ENCODE measurements at places on chromosomes 3 and 15.

GRCh38 chr15:78229431-78230406 is 4.6 kb downstream of the ACSBG1 start:
- no peak for DNase-seq

- no peak for DNase-seq
Measured at GRCh38 chr15:75867449-75867848, 24.2 kb downstream of the UBE2Q2 start.

GRCh38 chr15:91896341-91897055 is 43.0 kb downstream of the SLCO3A1 start:
- no peak for DNase-seq

GRCh38 chr15:68470049-68470742 is 38.2 kb upstream of the ITGA11 start:
- no peak for DNase-seq

GRCh38 chr3:194554473-194555123 is 67.8 kb upstream of the ATP13A3 start:
- no peak for DNase-seq

- peak; percentile 65 for DNase-seq
Measured at GRCh38 chr3:184289426-184289938, 9.6 kb upstream of the PSMD2 start.

DNA sequence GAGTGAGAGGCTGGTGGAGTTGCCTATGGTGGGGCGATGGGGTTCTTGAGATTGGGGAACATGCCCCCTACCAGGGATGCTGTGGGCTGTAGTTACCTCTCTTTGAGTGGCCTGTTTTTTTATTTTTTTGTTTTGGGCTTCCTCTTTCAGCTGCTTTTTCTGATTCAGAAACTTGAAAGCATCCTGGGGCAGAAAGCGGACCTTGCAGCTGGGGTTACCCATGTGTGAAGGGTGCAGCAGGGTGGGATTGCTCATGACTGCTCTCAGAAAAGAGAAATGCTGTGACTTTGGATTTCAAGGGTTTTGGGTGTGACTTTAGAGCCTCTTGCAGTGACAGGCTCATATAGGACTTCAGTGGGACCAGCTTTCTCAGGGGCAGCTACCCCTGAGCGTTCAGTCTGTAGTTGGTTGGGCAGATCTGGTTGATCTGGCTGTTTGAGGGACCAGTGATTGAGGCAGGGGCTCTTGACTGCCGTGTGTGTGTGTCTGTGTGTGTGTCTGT is 1.8 kb downstream of the LIMD1 start:
- DNase-seq = no peak

- no peak for DNase-seq
Measured at GRCh38 chr3:196533260-196533681, 18.1 kb upstream of the SMCO1 start.

DNA sequence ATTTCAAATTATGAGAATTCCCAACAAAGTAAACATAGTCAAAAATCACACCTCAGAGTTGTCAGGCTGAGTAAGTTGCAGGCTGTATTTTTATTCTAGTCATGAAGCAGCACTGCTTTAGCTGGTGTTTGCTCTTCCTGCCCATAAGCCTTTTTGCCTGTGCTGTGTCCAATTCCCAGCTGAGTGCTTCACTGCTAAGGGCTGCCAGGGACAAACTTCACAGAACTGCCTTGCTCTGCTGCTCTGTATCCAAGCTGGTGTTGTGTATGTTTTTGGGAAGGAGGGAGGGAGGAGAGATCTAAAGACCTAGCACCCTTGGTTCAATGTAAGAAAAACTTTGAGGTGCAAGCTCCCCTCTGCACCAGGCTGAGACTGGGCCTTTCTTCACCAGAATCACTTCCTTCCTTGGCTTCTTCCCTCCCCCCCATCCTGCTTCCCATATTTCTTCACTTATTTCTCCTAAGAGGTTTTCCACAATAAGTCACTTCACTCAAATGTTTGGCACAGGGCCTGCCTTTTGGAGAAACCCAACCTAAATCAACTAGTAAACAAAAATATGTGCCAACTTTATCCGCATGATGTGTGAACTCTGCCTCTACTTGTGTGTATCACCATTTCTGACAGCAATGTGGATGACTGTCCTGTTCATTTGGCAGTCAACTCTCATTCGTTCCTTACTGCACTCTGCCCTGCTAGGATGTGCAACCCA is 156.1 kb downstream of the TBL1XR1 start:
- no peak for DNase-seq

- no peak for DNase-seq
Measured at GRCh38 chr3:117919621-117920020, 1115.0 kb downstream of the IGSF11 start.

DNA sequence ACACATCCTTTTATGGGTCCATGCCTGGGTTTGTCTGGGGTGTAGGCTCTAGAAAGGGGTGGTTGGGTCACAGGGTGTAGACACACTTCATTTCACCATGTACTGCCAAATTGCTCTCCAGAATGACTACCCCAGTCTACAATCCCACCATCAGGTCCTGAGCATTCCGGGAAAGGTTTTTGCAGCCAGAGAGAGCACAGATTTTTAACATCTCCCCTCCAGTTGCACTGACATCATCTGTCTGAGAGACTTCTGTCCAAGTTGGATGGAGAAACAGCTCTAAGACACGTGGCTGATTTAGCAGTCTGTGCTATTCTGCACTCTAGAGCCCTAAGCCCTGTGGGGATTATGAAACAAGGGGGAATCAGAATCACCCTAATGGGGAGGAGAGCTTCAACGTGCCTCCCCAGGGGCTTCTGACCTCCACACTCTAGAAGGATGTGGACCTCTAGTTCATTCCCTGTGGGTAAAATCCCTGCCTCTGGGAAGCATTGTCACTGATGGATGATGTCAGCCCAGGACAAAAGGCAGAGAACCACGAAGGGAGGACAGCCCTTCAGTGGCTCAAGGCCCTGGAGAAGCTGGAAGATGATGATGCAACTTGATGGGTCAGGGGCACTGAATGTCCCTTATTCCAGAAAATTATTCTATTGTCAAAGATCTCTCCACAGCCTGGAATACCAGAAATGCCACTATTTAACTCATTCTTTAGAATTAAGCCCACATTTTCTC is 71.5 kb downstream of the CD200R1L start:
- DNase-seq = no peak

- DNase-seq = no peak
Measured at GRCh38 chr3:156742401-156742800, 68.0 kb downstream of the TIPARP start.

- DNase-seq = no peak
Measured at GRCh38 chr3:95615592-95616310, 1198.6 kb upstream of the EPHA6 start.

GRCh38 chr3:42510325-42510724 is 7.9 kb downstream of the VIPR1 start:
- DNase-seq = no peak

DNA sequence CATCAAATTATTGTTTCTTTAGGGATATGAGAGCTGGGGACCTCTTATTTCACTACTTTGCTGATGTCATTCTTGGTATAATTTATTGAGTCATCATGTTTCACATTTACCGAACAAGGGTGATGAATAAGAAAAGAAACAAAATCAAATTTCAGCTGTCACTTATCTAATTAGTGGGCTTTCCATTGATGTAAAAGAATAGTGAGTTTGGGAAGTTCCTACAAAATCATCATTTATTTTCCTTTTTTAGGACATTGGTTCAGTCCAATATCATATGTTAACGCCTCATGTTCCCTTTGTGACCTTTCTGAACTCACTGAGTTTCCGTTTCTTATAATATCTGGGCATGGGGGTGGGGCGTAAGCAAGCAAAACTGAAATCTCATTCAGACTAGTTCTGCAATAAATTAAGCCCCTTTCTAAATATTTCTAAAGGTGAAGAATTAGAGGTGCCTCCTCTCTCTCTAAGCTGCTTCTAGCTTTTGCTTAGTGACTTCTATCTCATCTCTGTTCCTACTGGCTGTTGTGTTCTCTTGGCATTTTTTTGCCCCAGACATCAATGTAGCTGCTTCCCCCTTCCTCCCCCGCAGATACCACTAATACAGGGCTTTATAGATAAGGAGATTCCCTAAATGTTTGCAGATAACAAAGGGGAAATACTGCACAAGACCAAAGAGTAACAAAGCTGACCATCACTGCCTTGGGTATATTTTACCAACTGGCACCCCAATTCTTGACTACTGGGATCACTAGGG is 238.0 kb upstream of the CTNNB1 start:
- no peak for DNase-seq

GRCh38 chr15:40320931-40321371 is 2.5 kb upstream of the INAFM2 start:
- DNase-seq = no peak

- no peak for DNase-seq
Measured at GRCh38 chr3:50625231-50626182, 8.6 kb downstream of the MAPKAPK3 start.

DNA sequence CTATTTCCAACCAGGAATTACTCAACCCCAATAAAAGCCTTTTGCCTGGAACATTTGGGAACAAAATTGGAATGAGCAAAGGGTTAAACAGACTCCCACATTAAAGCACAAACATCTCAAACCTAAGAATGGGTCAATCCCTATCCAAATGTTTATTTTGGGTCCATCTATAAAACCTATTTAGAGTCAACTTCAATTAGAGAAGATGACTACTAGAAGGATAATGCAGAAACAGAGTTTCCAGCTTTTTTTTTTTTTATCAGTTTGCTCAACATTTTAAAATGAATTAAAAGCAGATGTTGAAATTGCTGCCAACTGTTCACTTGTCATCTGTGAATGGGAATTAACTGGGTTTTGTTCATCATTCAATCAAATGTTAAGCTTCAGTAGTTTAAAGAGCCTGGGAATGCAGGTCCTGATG is 4.1 kb upstream of the TBC1D23 start:
- DNase-seq = no peak

DNA sequence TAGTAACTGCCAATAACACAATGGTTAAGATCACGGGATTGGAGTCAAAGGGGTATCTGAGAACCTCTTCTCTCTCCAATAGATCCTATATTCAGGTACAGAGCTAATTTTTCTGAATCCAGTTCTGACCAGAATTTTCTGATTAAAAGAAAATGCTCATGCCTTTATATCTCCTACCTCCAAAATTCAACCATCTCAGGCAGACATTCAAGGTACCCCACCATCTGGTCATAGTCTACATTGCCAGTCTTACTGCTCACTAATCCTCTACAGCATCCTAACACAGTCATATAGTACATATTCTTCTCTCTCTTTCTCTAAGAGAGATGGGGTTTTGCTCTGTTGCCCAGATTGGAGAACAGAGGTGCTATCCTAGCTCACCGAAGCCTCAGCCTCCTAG is 59.1 kb downstream of the LSAMP start:
- DNase-seq = no peak

GRCh38 chr3:16905704-16906103 is 20.9 kb downstream of the PLCL2 start:
- no peak for DNase-seq

DNA sequence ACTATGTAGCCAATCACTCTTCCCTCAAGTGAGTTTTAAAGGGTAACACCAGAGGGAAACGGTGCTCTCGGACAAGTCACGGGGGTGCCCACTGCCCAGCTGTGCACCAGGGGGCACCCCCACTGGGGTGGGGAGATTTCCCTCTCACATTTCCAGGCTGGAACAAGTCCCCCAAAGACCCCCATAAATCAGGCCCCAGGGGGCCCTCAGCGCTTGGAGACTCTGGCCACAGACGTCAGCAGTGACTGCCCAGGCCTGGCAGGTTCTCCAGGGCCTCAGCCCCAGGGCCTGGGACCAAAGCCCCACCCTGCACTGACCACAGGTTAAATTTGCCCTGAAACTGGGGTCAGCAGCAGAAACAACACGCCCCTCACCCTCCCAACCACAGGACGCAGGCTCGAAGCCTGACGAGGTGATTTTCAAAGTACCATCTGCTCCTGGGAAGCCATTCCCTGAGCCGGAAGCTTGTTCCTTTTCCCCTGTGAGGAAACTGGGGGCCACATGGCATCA is 17.0 kb downstream of the XXYLT1 start:
- DNase-seq = no peak

DNA sequence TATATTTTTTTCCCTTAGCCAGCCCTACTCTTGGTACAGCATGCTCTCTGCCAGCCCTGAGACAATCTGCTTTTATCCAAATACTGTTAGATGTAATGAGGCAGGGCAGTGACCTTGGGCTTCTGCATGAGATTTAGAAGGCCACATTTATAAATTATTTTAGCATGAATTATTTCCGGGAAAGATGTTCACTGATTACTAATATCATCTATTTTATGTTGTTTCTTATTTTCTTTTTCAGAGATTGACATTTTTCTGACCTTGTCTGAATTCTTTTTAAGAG is 23.1 kb downstream of the CRTC3 start:
- no peak for DNase-seq

GRCh38 chr15:56248311-56248992 is 4.8 kb upstream of the RFX7 start:
- no peak for DNase-seq

DNA sequence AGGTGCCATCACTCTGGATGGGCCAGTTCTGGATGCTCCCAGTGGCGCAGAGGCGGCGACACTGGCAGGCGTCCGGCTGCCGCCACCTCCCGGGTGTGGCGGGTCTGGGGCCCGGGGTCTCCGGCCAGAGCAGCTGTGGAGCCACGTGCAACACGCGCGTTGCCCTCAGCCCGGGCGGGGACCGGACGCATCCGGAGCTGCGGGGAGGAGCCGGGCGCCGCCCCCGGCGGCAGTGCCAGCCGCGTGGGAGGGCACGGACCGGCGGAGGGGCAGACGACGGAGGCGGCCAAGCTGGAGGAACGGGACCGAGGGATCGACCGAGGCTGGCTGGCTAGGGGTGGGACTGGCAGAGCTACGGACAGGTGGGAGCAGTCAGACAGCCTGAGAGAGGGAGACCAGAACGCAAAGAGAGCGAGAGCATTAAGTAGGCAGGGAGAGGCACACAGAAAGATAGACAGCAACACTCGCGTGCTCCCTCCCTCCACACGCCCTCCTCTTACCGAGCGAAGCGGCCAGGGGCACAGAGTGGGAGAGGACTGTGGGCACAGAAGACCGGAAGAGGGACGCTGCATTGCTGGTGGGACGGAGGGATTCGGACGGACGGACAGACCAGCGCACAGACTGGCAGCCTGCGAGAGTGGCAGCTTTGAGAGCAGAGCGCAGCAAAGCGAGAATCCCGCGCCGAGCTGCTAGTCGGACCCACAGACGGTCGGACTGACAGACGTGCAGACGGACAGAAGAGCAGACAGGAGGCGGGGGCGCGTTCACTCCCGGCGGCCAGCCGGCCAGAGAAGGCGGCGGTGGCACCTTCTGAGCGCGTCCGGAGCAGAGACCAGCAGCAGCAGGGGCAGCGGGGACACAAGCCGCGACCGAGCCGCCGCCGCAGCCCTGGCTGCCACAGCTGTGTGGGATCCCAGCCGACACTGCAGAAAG is at the start of gene ARPP21:
ARPP21 (plus strand) TSS at position 272 of the 933 bp plus-strand sequence. CDS start 42,227 bp downstream, outside the sequence.
- no peak for DNase-seq
